ENCODE measurements at places on chromosomes 1 and 21.

DNA sequence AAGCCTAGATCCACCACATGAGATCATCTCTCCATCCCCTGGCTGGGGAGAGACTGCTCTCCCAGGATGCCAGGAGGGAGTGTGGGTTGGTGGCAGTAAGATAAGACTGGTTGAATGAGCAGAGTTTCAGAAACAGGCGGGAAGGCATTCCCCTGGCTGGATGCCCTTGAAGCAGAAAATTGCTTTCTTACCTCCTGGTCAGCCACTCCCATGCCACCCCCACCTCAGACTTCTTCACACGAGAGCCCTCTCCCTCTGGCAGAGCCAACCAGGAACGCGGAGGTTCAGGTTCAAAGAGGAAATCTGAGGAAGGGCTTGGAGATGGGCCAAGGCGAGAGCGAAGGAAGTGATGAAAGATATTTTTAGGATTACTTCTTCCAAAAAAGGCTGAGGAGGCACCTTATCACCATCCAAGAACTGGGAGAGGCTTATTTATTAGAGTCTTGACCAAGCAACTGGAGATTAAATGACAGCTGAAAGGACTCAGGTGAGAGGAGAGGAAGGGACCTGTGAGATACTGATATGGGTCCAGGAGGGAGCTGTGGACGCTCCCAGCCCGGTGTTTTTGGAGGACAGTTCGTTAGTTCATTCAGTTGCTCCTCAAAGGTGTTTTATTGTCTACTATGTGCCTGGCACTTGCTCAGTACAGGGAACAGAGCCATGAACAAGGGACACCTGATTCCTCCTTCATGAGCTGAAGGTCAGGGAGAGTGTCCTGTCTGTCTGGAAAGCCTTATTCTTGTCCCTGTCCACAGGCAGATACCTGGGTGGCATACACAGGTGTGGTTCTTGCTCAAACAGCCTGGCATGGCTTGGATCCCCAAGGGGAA is 18.9 kb upstream of the SLC26A9 start:
- no peak for DNase-seq

DNA sequence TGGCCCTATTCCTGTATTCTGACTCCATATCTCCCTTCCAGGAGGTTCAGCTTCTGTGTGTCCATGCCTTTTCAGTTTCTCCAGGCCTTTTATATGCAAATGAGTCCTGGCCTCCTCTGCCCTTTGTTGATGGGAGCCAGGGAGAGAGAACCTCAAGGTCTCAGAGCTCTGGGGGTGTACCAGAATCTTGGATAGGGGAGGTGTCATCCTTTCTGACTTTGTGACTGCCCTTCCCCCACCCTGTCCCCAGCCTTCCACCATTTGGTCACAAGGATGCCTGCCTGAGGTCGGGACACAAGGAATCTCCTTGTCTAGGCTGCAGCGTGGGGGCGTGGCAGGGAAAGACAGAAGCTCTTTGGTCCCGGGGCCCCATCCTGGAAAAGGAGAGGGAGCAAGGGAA is 18.6 kb downstream of the LURAP1 start:
- no peak for DNase-seq

GRCh38 chr1:62595647-62596046 is 1.7 kb upstream of the ANGPTL3 start:
- DNase-seq: no peak

GRCh38 chr1:112950426-112950825 is 5.6 kb downstream of the SLC16A1 start:
- no peak for DNase-seq

DNA sequence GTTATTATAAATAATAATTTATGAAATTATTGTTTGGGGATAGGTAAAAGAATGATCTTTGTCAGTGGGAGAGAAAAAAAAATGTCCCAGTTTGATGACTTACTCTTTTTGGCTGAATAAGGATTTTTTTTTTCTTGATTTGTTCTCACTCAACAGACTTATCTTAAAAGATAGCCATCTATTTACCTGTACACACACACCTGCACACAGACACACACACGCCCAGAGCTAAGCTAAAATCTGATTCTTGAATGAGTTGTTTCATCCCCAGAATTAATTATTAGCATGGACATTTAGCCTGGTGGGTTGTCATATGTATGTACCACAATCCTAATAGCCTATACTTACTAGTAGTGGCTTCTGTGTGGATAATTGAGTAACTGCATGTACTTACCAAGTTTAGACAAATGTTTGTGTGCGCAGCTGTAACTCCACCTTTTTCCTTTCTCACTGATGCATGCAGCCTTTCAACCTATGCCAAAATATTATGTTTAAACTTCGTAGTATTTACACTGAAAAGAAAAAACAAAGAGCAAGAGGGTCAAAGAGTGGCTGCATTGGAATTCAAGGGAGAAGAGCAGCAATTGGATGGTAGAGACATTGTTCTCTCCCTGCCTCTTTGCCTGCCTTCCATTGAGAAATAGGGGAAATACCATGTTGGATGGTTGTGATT is 174.3 kb downstream of the ADGRL2 start:
- DNase-seq: no peak

GRCh38 chr1:119714583-119714982 is 2.8 kb downstream of the PHGDH start:
- DNase-seq: no peak

GRCh38 chr1:63321066-63321784 is 1.1 kb upstream of the FOXD3 start:
- DNase-seq: no peak

- DNase-seq: no peak
These were observed 797 bp upstream of the USP1 start for GRCh38 chr1:62436039-62436465.

GRCh38 chr1:53182111-53182593 is 14.5 kb upstream of the CPT2 start:
- peak; percentile 60 for DNase-seq

DNA sequence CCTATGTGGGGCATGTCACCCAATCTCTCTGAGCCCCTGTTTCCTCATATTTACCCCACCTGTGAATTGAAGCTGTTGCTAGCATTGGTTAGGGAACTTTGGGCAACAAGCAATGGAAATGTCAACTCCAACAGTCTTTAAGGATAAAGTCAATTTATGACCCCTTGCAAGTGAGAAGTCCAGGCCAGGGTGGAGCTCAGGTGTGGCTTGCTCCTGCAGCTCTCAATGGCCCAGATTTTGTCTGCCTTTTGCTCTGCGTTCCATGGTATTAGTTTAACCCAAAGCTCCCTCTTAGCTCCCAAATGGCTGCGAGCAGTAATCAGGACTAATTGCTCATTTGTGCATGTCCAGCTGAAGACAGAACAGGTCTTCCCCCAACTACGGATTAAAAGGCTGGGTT is 70.4 kb upstream of the ABCG1 start:
- no peak for DNase-seq

GRCh38 chr1:76830373-76830772 is 36.9 kb upstream of the ST6GALNAC5 start:
- DNase-seq: no peak

DNA sequence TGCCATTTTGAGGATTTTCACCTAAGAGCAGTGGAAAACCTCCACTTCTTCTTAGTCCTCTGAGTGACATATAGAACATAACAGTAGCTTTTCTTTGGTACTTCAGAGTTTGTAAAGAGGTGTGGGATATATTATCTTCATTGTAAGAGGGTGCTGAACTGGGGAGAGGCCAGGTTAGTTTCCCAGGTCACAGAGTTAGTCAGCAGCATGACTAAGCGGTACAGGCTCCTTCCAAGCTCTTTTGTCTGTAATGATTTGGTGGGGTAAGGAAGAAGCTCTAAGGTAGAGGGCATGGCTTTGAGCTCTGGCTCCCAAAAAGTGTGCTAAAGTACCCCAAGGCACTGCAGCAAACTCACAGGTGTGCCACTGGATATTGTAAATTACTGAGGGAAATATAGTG is 325.0 kb upstream of the PLXNA2 start:
- no peak for DNase-seq

- DNase-seq: no peak
These were observed 297.0 kb downstream of the GPATCH2 start for GRCh38 chr1:217333939-217334338.

DNA sequence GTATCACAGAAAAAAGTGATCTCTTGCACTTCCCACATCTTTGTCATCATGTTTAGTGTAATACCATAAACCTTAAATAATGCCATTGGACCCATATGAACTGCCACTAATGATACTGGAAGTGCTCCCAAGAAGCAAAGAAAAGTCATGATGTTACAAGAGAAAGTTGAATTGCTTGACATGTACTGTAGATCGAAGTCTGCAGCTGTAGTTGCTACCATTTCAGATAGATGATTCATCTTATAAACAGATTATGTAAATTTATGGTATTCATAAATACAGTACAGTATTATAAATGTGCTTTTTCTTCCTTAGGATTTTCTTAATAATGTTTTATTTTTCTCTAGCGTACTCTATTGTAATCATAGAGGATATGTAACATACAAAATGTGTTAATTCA is 30.1 kb upstream of the LAMC2 start:
- DNase-seq: no peak

GRCh38 chr1:48263041-48263440 is 40.5 kb downstream of the SLC5A9 start:
- DNase-seq: no peak

DNA sequence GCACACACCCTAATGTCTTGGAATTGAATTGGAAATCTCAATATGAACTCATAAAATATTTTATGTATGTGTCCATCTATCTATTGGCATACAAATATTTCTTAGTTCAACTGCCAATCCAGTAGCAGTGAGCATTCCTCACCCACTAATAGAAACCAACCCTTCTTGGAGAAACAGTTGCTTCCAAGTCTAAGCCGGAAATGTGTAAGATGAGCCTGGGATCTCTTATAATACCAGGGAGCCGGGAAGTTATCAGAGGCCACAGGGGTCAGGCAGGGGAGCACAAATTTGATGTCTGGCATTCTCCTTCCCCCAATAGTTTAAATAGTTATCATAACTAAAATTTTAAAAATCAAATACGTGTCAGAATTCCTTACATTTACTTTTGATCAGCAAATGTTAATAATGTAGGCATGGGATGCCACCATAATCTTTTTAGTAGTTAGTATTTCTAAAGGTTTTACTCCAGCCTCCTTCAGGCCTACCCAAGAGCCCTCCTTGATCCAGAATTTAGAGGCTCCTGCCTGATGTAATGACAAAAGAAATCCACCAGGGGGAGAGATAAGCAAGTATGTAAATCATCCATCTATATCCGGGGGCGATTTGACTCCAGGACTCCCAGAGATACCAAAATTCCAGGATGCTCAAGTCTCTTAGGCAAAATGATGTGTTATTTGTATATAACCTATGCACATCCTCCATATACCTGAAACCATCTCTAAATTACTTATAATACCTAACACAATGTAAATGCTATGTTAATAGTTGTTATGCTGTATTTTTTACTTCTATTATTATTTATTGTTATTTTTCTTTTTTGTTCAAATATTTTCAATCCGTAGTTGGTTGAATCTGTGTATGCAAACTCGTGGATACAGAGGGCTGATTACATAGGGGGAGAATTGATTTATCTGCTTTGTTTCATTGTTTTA is 218.7 kb upstream of the COA6 start:
- DNase-seq: no peak

DNA sequence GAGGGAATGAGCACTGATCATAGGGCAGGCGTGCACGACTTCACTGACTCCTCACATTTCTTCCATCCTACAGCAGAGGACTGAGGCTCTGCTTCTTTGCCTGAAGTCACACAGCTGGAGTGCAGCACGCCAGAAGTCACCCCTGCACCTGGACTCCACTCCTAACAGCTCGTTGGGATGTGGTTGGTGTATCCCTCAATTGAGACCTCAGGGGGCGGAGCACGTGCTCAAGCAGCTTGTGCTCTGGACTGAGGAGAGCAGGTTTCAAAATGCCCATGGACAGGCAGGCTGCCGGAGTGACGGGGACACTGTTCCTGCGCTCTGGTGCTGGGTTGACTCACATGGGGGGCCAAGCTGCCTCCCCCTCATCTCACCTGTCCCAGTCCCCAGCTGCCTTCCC is 13.9 kb downstream of the CHIT1 start:
- DNase-seq: no peak

GRCh38 chr21:14487490-14488432 is 58.4 kb downstream of the SAMSN1 start:
- no peak for DNase-seq

- no peak for DNase-seq
These were observed 16.9 kb downstream of the GRHL3 start for GRCh38 chr1:24336075-24336474.

DNA sequence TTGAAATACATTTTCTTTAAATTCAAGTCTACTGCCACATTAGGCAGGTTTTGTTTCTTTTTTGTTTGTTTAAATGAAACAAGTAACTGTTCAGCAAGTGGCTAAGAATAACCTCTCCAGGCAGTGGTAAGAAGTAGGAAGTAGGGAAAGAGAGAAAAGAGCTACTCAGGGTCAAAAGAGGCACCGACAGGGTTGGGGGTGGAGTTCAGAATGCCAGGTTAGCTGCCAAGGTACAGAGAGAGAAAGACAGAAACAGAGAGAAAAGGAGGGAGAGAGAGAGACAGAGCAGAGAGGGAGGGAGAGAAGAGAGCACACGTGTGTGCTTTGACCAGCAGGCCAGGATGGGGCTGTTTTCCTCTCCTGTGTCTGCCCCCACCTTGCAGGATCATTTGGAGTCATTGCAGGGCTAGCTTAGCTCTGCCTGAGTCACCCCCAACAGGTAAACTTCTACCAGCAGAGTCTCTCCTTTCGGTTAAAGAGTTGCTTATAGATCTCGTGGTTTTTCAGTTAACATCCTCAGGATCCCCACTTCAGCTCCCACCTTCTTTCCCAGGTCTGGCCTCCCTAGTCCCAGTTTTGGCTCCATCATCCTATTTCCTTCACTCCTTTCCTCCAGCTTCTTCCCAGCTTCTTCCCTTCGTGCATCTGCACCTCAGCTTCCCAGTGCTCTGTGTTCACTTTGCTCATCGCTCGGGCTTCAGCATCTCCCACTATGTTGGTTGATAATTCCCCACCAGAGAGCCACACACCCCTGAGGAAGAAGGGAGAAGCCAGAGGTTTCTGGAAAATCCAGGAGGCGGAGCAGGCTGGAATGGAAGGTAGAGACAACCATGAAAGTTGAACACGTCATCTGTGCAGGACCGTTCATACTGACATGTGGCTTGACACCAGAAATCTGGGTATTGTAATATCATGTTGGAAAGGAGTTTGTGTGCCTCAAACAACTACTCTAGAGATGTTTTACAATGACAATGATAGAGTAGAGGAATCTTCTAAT is 21.8 kb upstream of the RAB4A start:
- DNase-seq: no peak

- DNase-seq: no peak
These were observed 69.3 kb downstream of the RPS6KA1 start for GRCh38 chr1:26598890-26599289.

DNA sequence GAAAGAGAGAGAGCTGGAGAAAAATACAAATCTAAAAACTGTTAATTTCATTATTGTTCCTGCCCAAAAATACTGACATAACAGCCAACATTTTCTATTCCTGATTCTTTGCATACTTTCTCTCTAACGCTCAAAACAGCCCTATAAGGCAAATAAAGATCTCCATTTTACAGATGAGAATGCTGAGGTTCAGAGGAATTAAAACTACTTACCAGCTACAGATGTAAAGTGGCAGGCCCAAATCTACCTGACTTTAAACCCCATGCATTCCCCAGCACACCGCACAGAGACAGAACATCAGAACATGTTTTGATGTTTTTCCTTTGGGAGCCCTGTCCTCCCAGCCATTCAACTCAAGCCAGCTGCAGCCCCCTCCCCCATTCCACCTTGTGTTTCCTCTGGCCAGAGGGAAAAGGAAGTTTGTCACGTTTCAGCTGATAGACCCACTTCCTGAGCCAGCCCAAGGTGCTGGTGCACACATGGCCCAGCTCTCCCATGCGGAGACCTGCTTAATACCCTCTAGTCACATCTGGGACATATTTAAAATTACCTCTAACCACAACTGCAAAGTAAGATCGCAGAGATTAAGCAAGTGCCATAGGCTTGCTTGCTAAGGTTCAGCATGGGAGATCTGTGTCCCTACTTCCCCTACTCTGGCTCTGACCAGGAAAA is 133.1 kb upstream of the NFIA start:
- no peak for DNase-seq

All from activated CD4-positive, alpha-beta T cell treated with anti-CD3 and anti-CD28 coated beads, Interleukin-2, amount 50 U/mL, for 24 hours (primary cell).